ENCODE measurements at places on chromosomes 12 and 14. TPM values are rescaled to one million over a fixed set of nuclear protein-coding genes. Genes with fewer than 3 reads are reported as not detected.

DNA sequence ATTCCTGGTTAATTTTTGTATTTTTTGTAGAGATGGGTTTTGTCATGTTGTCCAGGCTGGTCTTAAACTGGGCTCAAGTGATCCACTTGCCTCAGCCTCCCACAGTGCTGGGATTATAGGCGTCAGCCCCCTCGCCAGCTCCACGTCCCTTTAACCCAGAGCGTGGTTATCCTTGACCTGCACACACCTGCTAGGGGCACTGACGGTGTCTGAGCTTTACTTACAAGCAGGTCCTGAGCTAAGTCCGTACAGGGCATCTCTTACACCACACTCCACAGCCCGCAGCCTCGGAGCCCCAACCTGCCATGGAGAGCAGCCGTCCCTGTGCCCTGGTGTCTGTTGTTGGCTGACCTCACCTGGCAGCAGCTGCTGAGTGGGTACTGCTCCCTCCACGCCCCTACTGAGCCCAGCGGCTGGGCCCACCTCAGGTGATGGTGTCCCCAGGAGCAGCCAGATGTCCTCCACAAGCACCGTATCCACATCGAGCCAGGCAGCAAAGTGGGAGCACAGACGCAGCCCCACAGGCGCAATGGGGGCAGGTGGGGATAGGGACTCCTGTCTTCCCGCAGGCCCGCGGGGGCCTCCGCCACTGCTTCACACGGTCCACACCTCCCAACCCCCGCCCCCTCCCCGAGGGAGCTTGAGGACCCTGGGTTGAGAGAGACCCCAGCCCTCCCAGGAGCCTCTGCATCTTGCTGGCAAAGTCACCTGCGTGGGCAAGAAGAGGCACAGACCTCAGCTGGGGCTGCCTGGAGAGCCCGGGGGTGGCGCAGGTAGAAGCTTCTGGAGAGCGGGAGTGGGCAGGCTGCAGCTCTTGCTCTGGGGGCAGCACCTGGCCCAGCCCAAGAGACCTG is 325.4 kb upstream of the SFSWAP start:
- H3K4me3 ChIP-seq, result no peak overlapping the region
- H3K27me3 ChIP-seq, result peaks cover 25% of the 10 kb centered on the region
- H3K36me3 ChIP-seq, result no peaks in the 10 kb centered on the region
- no peak for DNase-seq

DNA sequence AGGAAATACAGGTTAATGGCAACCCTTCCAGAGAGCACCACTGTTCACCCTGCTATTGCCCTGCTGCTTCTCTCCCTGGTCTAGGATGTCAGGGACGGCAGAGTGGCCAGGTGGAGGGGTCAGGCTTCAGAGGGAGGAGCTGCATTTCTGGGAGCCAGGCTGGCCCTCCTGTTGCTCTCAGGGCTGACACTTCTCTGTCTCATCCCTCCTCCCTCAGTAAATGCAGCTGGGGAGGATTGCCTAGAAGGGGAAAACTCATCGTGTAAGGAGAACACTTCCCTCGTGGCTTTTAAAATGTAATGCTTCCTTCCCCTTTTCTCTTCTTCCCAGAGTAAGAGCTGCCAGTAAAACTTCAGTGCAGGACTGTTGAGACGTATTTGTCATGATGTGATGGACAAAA is 20.8 kb downstream of the SUSD6 start:
- H3K4me3 ChIP-seq, result peak overlapping the region; percentile 53
- H3K4me1 ChIP-seq, result peaks cover 86% of the 10 kb centered on the region
- no peak for DNase-seq
- H3K27ac ChIP-seq, result peak overlapping the region; percentile 84

DNA sequence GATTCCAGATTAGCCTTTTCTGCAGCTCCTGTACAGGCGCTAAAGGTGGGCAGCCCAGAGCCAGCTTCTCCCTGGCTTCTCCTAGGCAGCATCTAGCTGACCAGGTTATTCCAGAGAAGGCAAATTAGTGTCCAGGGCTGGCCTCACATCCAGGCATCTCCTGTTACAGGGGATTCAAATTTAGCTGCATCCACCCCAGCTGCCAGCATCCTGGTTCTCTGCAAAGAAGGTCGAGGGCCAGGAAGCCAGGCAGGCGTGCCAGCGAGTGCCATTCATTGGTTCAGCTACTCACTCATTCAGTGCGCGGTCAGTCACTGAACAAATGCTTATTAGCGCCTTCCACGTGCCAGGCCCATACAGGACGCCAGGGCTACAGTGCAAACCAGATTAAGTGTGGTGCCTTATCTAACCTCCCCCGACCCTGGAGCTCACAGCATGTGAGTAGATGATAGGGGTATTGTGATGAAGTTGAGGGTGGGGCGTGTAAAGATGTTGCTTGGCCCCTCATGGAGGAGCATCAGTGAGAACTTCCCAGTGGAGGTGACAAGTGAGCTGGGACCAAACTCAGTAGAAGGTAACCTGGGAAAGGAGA is 15.7 kb upstream of the FAM222A start:
- H3K36me3 ChIP-seq, result peaks cover 6% of the 10 kb centered on the region
- H3K27me3 ChIP-seq, result peaks cover 35% of the 10 kb centered on the region
- no peak for DNase-seq
- H3K27ac ChIP-seq, result no peak overlapping the region
- no peaks in the 10 kb centered on the region for H3K4me1 ChIP-seq

The TSPAN8 gene
- polyA plus RNA-seq, result not detected

The TBC1D30 gene
- not detected for polyA plus RNA-seq
